ENCODE measurements at places on chromosomes 6 and 20.

- DNase-seq, result no peak
Observed at GRCh38 chr6:28727559-28728211, 196.1 kb downstream of the TRIM27 start.

GRCh38 chr20:62678553-62678952 lies 30.1 kb upstream of the NTSR1 start:
- DNase-seq, result no peak

GRCh38 chr6:100376103-100376502 lies 88.6 kb downstream of the SIM1 start:
- DNase-seq, result peak; percentile 23

DNA sequence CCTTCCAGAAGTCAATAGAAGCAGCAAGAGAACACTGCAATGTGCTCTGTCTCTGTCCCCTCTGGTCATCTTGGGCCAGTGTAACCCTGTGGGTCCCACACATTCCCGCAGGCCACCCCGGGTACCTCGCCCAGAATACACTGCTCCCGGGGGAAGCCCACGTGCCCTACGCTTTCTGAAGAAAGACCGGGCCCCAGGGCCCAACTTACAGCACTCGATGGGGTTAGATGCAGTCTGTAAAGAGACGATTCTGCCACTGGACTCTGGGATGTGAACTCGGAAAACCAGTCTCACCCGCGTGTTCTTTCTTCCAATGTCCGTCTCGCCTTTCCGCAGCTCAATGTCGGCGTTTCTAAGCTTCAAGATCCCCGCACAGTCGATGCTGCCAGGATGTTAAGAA lies 68.7 kb downstream of the NFATC2 start:
- no peak for DNase-seq

- peak; percentile 8 for DNase-seq
Observed at GRCh38 chr6:80223743-80224212, 117.3 kb downstream of the BCKDHB start.

GRCh38 chr6:116078945-116079344 lies 18.3 kb upstream of the FRK start:
- DNase-seq, result no peak
